ENCODE measurements at places on chromosomes 1 and 21.
A peak's percentile ranks its signal among the peaks of the same experiment; 100 is the strongest.

DNA sequence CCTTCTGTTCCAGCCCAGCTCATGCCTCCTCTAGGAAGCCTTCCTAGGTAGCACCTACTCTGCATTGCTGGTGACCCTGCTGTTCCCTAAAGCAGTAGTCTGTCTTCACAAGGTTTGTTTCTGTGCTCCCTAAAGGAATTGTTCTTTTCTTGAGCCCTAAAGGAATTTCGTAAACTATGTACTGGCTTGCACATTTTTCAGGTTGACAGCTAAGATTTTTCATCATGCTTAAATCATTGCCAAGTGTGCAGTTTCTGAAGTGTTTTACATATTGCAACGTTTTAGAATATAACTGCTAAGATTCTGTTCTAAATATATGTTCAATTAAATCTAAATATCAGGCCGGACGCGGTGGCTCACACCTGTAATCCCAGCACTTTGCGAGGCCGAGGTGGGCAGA lies 13.1 kb downstream of the S100A16 start:
- DNase-seq: no peak

GRCh38 chr1:1079408-1080121 lies 5.5 kb upstream of the RNF223 start:
- DNase-seq: peak; percentile 97

GRCh38 chr1:235495551-235495950 lies 8.7 kb downstream of the B3GALNT2 start:
- DNase-seq: no peak

DNA sequence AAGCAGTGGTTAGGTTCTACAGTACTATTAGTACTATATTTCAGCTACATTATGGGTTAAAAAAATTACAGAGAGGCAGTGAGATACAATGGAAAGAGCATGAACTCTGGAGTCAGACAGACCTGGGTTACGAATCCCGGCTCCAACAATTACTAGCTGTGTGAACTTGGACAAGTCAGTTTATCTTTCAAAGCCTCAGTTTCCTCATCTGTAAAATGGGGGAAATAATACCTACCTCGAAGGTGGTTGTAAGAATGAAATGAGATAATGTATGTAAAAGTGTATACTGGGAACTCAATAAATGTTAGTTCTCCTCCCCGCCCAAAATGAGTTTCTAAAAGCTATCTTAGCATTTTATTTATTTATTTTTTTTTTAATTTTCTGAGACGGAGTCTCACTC lies 59.5 kb downstream of the PRPF38A start:
- no peak for DNase-seq

DNA sequence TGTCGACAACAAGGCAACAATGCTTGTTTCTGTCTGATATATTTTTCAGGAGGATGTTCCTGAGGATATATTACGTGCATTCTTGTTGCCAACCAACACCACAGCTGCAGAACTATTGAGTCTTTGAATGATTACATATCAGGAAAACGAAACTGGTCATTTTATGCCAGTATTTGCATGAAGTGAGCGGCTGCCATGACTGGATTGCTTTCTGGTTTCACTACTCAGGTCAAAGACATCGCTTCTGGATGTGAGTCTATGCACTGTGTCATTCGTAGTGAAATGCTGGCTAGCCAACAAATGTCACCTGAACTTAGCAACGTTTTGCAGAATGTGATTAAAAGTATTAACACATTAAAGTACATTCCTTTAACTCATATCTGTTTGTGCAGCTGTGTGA lies 35.8 kb upstream of the OLFM3 start:
- DNase-seq: no peak

DNA sequence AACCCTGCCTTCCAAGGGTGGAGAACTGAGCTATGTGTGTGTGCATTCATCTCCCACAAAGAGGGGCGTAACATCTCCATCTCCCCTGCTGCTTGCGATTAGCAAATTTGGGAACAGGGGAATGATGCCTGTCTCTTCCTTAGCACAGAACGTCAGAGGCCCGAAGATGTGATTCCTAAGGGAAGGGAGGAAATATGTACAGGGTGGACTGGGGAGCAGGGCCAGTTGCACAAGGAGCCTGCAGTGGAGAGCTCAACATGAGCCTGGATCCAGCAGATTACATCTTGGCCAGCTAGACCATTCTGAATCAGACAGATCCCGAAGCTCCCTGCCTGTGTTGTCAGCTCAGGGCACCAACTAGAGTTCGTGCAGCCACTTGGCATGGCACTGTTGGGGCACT lies 118.1 kb downstream of the NGF start:
- no peak for DNase-seq

DNA sequence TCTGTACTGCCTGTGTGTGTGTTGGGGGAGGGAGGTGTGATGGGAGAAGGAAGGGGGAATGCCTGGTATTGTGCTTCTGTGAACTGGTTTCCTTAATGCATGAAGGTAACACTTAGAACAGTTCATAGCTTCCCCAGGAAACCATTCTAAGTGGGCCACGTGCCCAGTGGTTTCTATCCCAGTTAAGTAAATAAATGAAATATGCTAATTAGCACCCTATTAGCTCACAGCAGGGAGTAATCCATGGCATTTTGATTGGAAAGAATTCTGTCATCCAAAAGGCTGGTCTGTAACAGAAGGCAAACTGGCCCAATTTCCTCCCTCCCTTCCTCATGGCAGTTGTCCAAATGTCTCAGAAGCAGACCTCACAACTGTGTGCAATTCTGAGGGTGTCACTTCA lies 199.3 kb downstream of the TTLL7 start:
- no peak for DNase-seq

Data from RCC 7860 (cell line).